ENCODE measurements at places on chromosomes 13 and 19.
A peak's percentile ranks its signal among the peaks of the same experiment; 100 is the strongest.

GRCh38 chr13:20263393-20264044, 31.4 kb upstream of the GJB6 start:
- DNase-seq, result no peak

- DNase-seq, result no peak
Observed at GRCh38 chr13:41802684-41803444, 158.0 kb downstream of the VWA8 start.

- DNase-seq, result no peak
Observed at GRCh38 chr19:42412227-42412626, 15.0 kb downstream of the LIPE start.

GRCh38 chr13:40961214-40961613, 57.9 kb downstream of the ELF1 start:
- DNase-seq, result no peak

DNA sequence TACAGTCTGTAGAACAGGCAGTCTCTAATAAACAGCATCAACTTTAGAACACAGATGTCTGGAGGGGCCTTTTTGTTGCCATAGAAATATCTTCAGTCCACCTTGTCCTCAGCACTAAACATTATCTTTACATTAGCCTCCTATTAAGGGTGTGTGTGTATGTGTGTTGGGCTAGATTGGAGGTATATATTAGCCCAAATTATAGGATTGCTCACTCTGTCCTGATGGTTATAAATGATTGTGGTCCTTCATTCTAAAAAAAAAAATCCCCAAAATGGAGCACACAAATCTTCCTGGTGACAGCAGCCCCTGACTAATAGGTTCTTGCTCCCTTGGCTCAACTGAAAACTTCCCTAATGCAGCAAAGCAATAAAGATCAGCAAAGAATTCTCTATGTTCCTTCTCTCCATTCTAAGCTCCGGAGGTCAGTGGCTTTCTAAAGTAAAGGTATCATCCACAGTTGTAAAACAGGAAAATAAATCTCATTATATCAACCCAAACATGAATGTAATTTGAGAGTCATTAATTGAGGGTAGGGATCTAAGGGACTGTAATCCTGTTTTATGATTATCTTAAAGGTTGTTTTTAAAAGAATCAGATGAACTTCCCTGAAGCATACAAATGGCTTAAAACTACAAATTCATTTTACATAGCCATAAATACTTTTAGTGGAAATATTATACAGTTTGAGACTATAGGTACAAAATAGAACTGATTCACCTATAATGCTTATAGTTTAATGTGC, 232.7 kb downstream of the KLF12 start:
- DNase-seq, result no peak

DNA sequence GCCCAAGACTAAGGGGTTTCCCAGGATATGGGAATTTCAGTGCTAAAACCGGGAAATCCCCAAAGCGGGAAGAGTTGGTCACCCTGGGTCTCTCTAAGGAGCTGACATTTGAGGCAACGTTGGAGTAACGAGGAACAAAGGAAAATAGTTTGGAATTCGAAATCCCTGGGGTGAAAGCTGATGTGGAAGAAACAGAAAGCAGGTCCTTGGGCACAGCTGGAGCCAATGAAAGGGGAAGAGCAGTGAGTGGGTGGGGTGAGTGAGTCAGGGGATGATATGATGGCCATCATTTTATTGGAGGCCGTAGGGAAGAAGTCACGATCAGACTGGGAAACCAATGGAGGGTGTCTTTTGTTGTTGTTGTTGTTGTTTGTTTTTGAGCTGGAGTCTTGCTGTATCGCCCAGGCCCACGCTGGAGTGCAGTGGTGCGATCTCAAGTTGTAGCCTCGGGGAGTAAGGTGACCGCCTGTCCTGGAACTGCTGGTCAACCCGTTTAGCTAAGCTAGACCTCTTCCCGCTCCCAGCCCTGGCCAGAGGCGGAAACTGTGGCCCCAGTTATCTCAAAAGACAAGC, 3.4 kb upstream of the RFX2 start:
- DNase-seq, result no peak

- DNase-seq, result no peak
Observed at GRCh38 chr19:53813996-53814395, 10.1 kb downstream of the NLRP12 start.

DNA sequence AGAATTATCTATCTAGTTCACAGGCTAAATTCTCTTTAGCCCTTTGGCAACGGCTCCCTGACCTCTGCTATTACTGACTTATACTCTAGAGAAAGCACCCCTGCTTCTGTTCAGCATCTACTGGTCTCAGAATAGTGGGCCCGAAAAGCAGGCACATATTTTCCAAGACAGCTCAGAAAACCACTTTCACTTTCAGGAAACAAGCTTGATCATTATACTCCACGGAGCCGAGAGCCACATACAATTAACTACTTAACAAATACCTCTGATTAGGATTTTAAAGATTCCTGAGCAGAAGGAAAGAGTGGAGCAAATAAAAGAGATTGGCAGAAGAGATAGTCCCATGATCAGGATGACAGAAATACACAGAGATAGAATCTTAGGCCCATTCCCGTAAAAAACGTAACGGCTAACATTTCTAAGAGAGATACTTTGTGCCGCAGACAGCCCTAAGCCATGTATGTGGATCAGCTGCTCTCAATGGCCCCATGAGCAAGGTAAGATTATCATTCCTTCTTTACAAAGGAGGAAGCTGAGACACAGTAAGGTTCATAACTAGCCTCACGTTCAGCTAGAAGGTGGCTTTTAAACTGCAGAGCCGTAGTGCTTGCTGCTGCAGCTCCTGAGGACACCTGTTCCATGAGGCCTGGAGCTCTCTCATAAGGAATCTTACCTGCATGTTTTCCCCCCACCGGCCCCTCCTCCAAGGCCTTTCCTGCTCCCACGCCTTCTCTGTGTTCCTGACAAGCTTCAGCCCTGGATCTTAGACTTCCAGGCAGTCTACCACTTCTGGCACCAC, 227.2 kb downstream of the FOXO1 start:
- DNase-seq, result no peak

DNA sequence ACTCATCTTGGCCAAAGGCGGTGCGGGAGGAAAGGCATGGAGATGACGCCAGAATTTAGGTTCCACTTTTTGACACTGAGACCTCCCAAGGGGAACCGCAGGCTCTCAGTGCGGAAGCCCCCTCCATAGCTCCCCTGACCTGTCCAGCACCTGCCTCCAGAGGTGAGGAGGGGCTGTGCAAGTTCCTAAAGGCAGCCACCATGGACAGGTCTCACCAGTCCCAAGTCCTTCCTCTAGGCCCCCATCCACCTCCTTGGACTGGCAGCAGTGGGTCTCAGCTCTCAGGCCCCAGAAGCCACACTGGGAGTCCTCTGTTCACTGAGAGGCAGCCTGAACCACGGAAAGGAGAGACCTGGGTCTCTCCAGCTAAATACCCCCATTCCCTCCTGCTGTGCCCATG, 31.6 kb upstream of the TSHZ3 start:
- no peak for DNase-seq

DNA sequence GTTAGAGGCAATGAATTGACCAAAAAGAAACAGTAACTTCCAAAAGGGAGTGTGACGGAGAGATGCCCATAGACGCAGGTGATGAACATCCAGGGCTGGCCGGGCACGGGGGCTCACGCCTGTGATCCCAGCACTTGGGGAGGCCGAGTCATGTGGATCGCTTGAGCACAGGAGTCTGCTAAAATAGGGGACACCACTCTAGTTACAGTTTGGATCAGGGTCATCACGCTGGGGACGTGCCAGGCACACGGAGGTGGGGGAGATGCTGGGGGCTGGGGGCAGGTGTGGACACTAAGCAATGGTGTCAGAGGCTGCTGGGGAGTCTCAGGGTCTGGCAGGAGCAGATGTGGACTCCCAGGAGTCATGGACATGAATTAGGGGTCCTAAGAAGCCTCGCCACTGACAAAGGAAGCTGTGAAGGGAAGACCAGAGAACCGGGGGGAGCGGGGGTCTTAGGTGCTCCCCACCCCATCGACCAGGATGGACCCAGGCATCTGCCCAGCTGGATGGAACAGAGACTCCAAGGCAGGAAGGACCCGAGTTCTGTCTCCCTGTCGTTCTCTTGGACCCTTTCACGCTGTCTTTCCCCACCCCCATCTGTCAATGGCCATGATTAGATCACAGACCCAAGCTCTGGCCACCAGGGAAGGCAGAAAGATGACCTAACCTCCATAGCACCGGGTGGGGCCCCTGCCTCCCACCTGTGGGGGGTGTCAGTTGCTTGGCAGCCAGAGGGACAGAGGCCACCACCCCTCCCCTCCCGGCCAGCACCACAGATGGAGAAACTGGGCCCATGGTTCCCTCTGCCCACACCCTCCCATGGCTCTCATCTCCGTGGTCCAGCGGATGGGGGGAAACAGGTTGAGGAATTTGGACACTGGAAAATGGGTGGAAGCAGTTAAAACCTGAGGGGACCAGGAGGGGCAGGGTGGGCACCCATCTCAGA, 19.6 kb downstream of the CCDC8 start:
- no peak for DNase-seq

- DNase-seq, result no peak
Observed at GRCh38 chr13:100544866-100545683, 43.5 kb downstream of the GGACT start.

GRCh38 chr19:9370738-9371619, 8.2 kb downstream of the ZNF177 start:
- no peak for DNase-seq

- DNase-seq, result no peak
Observed at GRCh38 chr13:73547239-73547638, 488.4 kb downstream of the KLF5 start.

DNA sequence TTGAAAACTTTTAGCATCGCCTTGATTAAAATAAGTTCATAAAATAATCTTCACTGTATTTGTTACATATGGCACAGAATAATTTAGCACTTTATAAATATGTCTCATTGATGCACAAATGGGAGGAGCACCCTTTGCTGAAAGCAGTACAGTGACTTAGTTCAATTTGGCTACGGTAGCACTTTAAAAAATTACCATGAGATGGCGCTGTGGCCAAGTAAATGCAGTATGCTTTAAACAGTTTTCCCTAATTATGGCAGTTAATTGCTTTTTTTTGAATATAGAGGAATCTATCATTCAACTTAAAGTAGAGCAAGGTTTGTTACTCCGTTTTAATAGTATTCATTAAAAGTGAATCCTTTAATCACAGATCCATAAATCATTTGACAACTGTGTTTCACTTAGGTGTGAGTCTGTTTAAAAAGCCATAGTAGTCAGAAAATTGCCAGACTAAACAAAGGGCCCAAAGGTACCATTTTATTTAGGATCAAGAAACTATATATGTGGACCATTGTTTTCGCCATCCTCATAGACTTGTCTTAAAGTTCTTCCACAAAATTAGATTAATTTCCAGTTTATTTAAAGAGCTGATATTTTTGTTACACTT, 34.7 kb upstream of the ESD start:
- peak; percentile 25 for DNase-seq

DNA sequence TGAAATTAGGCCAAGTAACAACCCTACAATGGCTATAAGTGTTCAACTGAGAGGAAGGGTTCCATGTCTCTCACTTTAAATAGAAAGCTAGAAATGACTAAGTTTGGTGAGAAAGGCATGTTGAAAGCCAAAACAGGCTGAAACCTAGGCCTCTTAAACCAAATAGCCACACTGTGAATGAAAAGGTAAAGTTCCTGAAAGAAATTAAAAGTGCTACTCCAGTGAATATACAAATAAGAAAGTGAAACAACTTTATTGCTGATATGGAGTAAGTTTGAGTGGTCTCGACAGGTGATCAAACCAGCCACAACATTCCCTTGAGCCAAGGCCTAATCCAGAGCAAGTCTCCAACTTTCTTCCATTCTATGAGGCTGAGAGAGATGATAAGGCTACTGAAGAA, 209.6 kb downstream of the KLF12 start:
- DNase-seq, result no peak

- no peak for DNase-seq
Observed at GRCh38 chr19:37981785-37982475, 74.9 kb downstream of the SIPA1L3 start.

GRCh38 chr13:31195616-31196015, 4.2 kb upstream of the B3GLCT start:
- no peak for DNase-seq

DNA sequence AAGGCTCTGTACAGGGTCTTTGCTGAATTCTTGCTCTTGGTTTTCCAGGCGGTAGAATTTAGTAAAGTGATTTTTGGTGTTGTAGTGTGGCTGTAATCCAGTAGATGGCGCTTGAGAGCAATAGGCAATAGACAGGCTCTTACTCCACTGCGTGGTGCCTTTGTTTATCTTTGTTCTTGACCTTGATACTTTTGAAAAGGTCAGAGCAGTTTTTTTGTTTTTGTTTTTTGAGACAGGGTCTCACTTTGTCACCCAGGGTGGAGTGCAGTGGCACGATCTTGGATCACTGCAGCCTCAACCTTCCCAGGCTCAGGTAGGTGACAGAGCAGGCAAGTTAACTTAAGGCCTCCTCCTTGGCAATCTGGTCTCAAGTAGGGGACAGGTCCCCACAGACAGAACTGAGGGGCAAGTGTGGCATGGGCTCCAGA, 12.2 kb upstream of the LILRA5 start:
- DNase-seq, result peak; percentile 40

GRCh38 chr13:51601601-51602565, 17.6 kb downstream of the WDFY2 start:
- no peak for DNase-seq
